ENCODE measurements at places on chromosomes 2 and 18.

- DNase-seq = no peak
Measured at GRCh38 chr2:155310589-155310988, 612.1 kb downstream of the KCNJ3 start.

GRCh38 chr2:9196637-9197036, 10.0 kb upstream of the ASAP2 start:
- DNase-seq = no peak

DNA sequence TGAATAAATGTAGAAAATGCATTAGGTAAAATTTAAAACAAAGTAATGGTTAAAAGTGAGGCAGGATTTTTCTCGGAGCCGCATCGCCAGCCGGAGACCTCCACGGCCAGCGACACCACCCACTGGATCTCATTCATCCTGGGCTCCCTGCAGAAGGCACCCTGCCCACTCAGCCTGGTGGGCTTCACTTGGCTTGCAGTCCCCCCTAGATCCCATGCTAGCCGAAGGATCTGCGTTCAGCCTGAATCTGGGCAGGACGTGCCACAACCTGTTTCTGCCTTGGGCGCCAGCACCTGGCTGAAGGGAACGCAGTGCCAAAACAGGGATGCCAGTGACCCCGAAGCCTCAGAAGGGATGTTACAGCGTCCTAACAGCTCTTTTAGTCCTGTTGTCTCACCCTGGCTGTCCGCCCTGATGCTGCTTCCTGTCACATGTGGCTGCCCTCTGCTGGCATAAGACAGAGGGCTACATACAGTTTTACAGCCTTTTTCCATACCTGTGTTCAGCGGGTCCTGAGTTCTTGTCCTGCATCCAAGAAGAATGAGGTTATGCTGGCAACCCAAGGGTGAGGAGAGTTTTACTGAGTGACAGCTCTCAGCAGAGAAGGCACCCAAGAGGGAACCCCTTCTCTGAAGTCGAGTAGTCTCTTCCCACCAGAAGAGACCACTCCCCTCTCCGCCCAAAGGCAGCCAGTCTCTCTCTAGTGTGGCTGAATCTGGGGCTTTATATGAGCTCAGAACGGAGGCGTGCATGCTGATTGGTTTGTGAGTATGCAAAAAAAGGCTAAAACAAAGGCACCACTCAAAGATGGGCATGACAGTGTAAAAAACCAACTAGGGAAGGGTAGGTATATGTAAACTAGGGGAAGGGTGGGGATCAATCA, 173.1 kb upstream of the GYPC start:
- no peak for DNase-seq

- no peak for DNase-seq
Measured at GRCh38 chr2:111041398-111042202, 79.1 kb upstream of the BCL2L11 start.

DNA sequence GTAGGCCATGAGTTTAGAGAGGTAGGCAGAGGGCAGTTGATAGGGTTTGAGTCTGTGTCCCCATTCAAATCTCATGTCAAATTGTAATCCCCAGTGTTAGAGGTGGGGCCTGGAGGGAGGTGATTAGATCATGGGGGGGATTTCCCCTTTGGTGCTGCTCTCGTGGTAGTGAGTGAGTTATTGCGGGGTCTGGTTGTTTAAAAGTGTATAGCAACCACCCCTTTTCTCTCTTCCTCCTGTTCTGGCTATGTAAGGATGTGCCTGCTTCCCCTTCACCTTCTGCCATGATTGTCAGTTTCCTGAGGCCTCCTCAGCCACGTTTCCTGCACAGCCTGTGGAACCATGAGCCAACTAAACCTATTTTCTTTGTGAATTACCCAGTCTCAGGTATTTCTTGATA, 25.5 kb downstream of the MARCHF4 start:
- DNase-seq = no peak

DNA sequence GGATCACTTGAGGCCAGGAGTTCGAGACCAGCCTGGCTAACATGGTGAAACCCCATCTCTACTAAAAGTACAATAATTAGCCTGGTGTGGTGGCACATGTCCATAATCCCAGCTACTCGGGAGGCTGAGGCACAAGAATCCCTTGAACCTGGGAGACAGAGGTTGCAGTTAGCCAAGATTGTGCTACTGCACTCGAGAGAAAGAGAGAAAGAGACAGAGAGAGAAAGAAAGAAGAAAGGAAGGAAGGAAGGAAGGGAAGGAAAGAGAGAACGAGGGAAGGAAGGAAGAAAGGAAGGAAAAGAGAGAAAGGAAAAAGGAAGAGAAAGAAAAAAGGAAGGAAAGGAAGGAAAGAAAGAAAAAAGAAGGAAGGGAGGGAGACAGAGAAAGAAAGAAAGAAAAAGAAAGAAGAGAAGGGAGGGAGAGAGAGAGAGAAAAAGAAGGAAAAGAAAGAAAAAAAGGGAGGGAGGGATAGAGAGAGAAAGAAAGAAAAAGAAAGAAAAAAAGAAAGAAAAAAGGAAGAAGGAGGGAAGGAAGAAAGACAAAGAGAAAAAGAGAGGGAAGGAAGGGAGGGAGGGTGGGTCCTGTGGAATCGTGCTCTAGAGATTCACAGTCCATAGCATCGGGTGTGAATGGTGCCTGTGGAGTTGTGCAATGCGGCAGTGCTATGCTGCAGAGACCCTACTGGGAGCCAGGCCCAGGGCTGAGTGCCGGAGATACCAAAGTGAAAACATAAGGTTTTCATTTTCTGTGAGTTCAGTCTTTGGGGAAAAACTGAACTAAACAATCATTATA, 4.6 kb upstream of the SDC1 start:
- DNase-seq = no peak

DNA sequence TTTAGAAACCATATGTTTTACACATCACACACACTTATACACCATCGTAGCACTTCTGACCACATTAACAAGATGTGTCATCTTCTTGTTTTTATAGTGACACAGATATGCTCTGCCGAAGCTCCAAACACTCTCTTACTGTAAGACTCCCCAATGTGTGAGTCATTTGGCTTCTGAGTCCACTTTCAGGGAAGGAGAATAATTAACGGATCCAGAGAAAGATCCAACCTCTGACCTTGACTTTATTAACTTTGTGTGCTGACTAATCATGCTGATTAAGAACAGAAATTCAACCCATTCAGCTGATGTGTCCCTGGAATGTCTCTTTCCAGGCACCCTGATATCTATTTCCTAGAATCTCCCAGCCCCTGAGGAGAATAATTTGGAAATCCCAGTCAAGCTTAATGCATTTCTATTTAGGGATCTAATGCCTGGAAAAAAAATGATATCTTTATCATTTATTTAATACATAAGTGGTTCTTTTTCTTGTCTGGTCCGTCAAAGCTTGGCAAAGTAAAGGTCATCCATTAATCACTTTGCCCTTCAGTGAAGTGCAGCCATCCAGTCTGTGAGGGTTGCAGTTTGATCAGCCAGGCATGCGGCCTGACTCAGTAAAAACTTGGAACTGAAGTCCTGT, 615.8 kb upstream of the SYT4 start:
- DNase-seq = no peak

DNA sequence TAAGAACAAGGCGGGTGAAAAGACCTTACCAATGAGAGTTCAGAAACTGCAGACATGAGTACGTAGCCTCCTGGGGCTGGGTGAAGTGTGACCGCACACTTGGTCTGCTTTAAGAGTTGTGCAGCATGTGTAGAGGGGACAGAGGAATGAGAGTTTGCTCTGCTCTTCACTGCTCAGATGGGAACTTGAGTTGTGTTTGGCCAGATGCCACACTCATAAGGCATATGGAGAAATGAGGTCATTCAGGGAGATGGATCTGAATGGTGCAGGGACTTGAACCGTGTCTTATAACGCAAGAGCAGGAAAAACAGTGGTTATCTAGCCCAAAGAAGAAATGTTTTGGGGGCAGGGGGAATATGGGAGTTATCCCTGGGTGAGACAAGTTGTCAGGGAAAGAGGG, 273.8 kb upstream of the LYPD1 start:
- no peak for DNase-seq

- peak; percentile 51 for DNase-seq
Measured at GRCh38 chr2:43576981-43577892, 18.6 kb downstream of the THADA start.

- DNase-seq = no peak
Measured at GRCh38 chr18:10232062-10232461, 222.4 kb upstream of the APCDD1 start.

GRCh38 chr2:131009713-131010475, 83.4 kb downstream of the FAM168B start:
- no peak for DNase-seq

GRCh38 chr2:172734711-172735581, 699 bp upstream of the RAPGEF4 start:
- DNase-seq = no peak

DNA sequence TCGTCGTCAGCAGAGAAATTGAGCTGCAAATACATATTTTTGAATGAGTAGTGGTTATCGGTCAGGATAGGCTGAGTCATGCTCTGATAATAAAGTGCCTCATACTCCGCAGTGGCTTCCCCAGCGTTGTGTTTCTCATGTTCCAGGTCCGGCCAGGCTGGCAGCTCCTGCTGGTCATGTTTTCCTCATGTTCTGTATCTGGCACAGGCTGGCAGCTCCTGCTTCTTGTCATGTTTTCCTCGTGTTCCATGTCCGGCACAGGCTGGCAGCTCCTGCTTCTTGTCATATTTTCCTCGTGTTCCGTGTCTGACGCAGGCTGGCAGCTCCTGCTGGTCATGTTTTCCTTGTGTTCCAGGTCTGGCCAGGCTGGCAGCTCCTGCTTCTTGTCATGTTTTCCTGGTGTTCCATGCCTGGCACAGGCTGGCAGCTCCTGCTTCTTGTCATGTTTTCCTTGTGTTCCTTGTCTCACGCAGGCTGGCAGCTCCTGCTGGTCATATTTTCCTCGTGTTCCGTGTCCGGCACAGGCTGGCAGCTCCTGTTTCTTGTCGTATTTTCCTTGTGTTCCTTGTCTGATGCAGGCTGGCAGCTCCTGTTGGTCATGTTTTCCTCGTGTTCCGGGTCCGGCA, 148.9 kb downstream of the ATP9B start:
- no peak for DNase-seq

DNA sequence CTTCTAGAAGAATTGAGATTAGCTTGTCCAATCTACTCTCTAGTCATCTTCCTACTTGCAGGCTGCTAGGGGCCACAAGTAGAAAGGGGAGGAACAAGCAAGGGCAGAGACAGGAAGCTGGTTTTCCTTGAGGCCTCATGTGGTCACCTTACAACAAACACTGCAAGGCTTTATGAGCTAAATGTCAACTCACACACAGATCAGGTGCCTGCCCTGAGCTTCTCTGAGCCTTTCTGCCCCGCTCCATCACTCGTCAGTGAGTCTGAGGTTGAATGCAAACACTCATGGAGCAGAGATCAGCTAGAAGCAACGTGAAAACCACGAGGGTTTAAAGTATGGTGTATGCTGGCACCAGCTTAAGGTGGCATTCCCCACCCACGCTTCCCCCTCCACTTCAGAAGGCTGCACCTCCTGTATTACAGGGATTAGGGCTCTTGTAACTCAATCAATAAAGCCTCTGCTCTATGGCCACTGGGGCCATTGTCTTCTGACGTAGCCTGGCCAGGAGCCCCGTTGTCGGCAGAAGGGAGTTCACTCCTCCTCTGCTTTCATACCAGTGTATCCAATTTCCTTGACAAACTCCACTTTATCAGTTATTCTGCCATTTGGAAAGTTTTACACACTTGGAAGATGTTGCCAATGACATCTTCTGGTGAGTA, 5.4 kb upstream of the CRYGC start:
- DNase-seq = no peak

- DNase-seq = no peak
Measured at GRCh38 chr2:225479386-225479785, 79.9 kb downstream of the NYAP2 start.

- DNase-seq = no peak
Measured at GRCh38 chr2:217789736-217790181, 213.0 kb downstream of the TNS1 start.

DNA sequence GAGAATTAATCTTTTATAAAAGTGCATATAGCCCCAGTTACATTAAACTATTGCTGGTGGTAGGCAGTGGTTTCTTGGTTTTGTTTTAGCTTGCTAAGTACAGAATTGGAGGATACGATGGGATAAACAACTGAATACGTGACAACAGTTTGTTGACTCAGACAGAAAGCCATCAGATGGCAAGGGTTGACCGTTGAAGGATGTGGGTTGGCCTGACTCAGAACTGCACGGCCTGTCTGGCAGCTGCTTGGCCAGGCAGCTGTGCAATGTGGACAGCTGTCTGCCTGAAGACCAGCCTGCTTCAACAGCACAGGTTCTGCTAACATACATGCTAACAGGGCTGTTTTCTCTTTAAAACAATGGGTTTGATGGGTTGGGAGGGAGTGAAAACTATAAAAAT, 46.6 kb downstream of the PRKRA start:
- DNase-seq = no peak

GRCh38 chr2:97914691-97915213, 81.0 kb downstream of the TMEM131 start:
- no peak for DNase-seq

GRCh38 chr2:51297488-51297887, 265.6 kb upstream of the NRXN1 start:
- no peak for DNase-seq

GRCh38 chr2:164722616-164723338, 101.5 kb upstream of the GRB14 start:
- DNase-seq = no peak

DNA sequence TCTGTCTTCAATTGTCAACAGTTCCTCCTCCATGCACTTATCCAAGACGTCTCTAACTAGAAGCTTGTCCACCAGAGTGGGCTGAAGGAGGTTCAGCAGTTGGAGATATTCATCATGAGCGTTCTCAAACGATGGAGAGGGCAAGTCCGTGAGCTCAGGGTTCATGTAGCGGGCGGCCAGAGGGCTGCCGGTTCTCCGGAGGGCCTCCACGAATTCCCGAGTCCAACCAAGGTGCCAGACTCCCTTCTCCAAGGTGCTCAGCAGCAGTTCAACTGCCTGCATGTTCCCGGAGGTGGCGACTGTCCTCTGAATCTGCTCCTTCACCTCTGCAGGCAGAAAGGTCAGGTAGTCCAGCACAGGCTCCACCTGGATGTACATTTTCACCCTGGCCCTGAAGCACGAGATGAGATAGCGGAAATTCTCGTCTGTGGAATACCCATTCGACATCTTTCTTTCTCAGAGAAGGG, 590 bp downstream of the IFIH1 start:
- no peak for DNase-seq
